GOT3 (cell line): ENCODE measurements at places on chromosomes 6 and 20.

DNA sequence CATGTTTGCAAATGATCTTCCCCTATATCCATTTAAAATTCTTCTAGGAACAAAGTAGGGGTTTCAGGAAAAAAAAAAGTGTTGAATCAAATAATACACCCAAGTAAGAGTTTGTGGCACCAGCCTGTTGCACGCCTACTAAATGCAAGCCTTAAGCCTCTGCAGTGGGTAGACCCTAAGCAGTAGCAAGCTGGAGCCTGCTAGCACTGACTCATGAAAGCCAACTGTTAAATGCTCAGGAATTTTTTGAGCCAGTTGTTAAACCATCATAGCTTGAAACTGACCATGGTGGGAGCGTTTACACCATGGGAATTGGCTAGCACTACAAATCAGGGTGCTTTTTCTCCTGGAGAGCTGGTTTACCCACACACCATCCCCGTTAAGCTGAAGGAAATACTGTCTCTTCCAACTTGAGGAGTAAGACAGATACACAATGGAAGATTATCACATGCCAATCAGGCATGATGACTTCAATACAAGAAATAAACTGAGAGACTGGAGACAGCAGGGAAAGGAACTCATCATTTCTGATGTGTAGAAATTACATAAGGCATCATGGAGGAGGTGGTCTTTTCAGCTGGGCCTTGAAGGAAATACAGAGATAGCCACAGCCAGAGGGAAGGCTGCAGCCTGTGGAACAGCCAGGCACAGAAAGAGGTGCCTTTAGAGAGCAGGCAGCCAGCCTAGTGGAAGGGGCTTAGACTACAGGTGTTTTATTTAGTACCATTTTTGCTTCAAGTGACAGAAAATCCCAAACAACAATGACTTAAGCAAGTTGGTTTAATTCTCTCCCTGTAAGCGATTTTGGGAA lies 110.8 kb downstream of the SNX5 start:
- DNase-seq = no peak

DNA sequence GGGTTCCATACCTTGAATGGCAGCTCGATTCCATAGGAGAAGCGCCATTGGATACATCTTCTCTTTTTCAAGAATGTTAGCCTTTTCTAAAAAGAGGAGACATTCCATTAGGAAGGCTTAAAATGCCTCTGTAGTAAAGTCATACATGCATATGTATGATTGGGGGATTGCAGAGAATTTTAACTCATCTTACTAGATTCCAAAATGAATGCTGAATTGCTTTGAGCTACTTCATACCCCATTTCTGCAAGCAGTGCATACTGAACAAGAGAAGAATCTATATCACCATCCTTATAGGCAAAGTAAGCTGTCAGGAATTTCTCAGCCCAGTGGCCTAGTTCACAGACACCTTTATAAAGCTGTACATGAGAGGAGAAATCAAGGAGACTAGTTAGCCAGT lies 80.3 kb downstream of the NDUFAF5 start:
- DNase-seq = no peak

- DNase-seq = no peak
Measured at GRCh38 chr6:150646228-150646627, 46.5 kb downstream of the PLEKHG1 start.

DNA sequence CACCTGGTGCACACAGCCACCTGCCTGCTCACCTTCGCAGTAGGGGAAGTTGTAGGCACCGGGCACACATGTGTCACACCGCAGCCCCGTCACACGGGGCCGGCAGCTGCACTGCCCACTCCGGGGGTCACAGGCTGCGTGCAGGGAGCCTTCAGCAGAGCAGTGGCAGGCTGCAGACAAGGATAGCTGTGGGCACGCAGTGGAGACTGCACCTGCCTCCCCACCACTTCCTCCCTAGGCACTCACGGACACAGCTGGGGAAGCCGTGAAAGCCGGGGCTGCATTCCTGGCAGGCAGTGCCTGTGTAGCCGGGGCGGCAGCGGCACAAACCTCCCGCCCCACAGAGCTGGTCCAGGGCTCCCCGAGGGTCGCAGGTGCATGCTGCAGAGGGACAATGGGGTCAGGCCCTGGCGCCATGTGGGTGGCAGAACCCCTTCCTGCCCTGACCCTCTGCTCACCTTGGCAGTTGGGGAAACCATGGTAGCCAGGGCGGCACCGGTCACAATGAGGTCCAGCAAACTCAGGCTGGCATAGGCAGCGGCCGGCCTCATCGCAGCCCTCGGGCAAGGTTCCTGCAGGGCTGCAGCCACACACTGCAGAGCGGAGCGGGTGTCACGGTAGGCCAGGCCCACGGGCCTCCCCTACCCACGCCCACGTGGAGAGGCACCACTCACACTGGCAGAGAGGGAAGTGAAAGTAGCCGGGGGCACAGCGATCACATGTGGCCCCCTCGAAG lies 29.4 kb downstream of the LAMA5 start:
- no peak for DNase-seq

DNA sequence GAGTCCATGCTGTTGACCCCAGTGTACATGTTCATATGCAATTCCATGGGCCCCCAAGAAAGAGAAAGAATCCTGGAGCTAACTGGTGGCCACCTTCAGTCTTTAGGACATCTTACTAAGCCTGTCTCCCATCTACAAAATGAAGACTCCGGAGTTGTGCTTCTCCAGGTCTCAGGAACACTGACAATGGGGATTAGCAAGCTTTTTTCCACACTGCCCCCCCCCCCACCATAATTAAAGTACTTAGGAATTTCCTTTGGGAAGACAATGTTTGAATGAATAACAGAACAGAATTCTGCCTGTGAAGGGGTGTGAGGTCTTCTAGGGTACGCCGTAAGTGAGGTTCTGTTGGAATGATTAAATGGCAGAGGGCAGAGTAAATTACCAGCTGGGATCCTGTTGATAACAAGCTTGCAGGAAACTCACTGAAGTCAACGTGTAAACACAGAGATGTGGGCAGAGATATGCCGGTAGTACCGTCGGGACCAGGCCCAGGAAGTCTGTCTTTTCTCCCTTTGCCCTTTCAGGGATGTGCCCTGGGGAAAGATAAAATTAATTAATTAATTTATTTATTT lies 63.1 kb downstream of the ANKRD6 start:
- no peak for DNase-seq

- no peak for DNase-seq
Measured at GRCh38 chr6:156852147-156852857, 75.1 kb downstream of the ARID1B start.

DNA sequence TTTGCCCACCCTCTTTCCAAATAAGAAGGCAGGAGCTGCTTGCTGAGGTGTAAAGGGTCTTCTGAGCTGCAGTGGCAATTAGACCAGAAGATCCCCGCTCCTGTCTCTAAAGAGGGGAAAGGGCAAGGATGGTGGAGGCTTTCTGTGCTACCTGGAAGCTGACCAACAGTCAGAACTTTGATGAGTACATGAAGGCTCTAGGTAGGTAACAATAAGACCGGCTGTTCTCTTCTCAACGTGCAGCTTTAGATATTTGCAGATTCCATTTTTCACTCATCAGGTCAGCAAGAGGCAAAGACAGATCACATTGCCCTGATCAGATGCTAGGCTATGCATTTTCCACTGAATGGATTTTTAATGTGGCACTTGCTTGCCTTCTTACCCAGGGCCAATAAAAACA lies at the start of gene FABP7:
Gene FABP7, plus strand, starts transcription at position 50 of the 400 bp plus-strand sequence. Its CDS starts 79 bp downstream, at position 129.
- DNase-seq = no peak

- DNase-seq = no peak
Measured at GRCh38 chr6:83838727-83839126, 14.4 kb upstream of the RIPPLY2 start.

DNA sequence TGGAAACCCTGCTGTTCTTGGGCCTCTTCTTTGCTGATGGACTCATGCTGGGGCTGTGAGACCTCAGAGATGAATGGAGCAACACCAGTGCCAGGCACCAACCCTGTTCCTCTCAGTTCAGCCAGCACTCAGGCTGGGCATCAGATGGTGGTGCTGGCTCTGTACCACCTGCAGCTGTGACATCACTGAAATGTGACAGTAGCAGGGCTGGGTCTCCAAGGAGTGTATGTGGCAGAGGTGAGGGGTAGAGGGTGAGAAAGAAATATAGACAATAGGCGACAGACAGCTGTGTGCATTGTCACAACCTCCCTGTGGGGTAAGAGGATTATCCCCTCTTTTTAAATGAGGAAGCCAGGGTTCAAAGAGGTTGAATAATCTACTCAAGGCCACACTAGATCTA lies at the start of gene TP53TG5:
Gene TP53TG5, minus strand, starts transcription at position 135 of the 400 bp plus-strand sequence. Its CDS starts 89 bp downstream, at position 46.
- DNase-seq = no peak

DNA sequence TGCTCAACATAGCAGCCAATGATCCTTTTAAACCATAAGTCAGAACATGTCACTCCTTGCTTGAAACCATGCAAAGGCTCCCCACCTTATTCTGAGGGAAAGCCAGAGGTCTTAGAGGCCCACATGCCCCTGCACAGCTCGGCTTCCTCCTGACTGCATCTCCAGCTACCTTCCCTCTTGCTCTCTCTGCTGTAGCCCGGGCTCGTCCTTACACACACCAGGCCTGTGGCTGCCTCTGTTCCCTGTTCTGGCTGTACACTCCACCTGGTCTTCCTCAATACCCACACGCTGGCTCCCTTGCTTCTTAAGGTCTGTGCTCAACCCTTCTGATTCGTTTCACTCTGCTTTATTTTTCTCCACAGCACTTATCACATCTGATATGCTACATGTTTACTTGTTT lies 116.2 kb downstream of the TNFAIP3 start:
- no peak for DNase-seq

GRCh38 chr6:19041906-19042305 lies 654.8 kb downstream of the RNF144B start:
- no peak for DNase-seq

GRCh38 chr20:15205719-15206118 lies 868.3 kb upstream of the FLRT3 start:
- DNase-seq = no peak

DNA sequence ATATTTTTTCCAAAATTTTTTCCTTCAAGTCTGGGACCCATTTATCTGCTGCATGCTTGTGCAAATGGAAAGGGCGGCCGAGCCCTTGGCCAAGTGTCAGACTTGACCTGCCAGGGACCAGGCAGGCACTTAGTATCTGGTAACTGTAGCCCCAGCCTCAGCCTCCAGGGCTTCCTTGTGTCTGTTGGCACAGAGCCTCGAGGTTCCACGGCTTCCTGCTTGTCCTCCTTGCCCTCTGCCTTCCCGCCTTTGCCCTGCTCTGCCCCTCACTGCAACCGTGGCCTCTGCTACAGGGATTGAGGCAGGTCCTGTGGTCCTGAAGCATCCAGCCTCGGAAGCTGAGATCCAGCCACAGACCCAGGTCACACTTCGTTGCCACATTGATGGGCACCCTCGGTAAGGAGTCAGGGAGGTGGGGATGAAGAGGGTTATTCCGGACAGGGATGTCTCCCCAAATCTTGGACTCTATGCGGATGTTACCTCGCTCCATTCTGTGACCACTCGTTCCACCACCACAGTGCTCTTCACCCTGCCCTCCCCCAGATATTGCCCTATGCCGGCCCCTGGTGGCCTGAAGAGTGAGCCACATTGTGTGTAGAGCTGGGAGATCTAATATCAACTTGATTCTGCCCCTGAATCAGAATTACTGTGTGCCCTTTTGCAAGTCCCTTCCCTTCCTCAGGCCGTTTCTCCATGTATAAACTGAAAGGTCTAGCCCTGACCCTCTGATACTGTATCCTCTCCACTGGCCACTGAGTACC lies 41.5 kb upstream of the SRF start:
- DNase-seq = no peak

DNA sequence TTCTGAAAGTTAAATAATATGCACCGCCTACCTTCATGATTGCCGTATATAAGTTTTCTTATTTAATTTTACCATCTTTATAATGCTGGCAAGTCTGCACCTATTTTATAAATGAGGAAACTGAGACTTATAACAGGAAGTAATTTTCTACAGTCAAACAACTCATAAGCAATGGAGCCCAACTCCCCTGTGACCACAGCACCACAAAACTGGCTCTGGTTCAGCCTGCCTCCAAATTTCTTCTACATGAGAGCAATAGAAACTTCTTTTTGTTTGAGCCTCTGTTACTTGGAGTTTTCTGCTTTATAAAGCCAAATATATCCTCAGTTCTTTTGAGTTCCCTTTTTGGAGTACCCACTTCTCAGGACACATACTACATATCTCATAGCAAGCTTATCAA lies 131.1 kb upstream of the HSF2 start:
- DNase-seq = no peak

- DNase-seq = no peak
Measured at GRCh38 chr20:62266340-62266739, 28.0 kb downstream of the OSBPL2 start.

DNA sequence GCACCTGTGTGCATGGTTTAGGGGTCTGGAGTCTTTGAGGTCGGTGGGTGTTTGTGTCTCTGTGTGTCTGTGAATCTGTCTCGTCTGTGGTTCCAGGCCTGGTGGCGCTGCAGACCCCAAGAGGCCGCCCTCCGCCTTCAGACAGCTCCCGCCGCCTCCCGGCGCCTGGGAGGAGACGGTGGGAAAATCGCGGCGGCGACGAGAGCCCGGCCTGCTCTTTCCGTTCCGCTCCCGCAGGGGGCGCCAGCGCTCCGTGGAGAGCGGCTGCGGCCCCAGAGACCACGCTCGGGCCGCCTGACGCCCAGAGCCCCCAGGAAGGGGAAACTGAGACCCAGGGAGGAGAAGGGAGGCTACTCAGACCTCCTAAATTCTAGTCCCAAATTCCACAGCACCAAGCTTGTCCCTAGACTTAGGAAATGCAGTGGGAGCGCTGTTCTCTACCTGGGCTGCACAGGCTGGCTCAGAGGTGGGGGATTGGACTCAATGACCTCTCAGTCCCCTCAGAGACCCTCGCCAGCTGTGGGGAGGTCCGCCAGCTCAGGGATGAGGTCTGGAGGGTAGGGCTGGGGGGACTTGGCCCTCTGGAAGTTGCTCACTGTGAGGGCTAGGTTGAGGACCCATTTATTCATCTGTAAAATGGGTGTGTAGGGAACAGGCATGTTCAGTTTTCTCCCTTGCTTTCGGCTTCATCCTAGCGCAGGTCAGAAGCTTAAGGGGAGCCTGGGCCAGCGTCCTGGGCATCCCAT lies 36.9 kb upstream of the BLCAP start:
- DNase-seq = no peak

- DNase-seq = no peak
Measured at GRCh38 chr6:72826037-72826436, 204.2 kb downstream of the KCNQ5 start.

GRCh38 chr20:50298554-50299324 lies 108.1 kb downstream of the CEBPB start:
- no peak for DNase-seq

- no peak for DNase-seq
Measured at GRCh38 chr6:2132416-2132815, 113.0 kb downstream of the GMDS start.

DNA sequence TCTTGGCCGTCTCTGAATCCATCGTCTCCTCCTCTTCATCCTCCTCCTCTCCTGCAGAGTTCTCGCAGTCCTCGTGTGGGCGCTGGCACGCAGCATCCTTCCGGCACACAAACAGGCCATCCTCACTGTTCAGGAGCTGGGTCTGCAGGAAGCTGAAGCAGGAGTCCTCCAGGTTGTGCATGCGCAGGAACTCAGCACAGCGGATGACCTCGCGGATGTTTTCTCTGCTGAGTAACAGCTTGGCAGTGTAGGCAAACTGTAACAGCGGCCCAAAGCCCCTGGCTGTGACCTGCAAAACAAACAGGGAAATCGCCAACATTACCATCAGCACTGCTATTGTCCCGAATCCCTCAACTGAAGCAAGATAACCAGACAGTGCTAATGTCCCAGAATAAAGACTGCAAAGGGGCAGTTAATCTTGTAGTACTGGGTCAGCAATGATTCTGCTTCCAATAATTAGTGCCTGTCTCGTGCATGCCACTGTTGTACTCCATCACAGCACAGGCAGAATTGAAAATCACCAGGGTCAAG lies 57.4 kb downstream of the GJA10 start:
- no peak for DNase-seq

- no peak for DNase-seq
Measured at GRCh38 chr20:63268671-63269439, 3.8 kb upstream of the ARFGAP1 start.
